ENCODE measurements at places on chromosomes 7 and 10.

DNA sequence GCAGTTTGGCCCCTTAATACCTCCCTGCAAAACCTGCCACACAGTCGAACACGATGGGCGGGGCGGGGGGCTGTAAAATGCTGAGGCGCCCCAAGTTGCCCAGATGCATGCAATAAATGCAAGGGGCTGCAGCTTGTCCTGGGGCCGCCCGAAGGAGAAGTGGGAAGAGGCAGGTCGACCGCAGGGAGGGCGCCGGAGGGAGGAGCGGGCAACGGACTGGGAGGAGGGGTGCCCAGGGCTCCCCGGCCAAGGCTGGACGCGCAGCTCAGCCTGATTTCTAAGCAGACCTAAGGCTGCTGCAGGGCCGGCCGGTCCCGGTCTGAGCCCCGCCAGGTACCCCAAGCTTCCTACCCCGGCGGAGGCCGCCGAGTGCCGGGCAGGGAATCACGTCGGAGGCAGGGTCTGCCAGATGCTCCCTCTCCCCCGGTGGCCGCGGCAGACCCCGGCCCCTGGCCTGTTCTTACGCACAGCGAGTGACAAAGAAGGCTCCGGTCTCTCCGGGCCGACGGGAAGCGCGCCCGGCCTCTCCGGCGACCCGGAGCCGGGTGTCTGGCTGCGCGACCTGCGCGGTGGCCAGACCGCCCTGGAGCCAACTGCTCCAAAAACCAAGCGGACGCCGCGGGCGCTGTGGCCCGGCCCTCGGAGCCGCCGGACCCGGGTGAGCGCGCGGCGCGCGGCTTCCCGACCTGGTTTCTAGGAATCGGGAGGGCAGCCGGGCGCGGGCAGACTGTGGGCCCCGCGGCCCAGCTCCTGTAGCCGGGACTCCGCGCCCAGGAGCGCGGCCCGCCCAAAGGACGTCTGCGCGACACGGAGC is 744 bp upstream of the EBF3 start:
- no peak for DNase-seq

GRCh38 chr10:1545524-1545923 is 191.8 kb downstream of the ADARB2 start:
- no peak for DNase-seq

GRCh38 chr7:19754521-19755116 is 18.8 kb downstream of the TMEM196 start:
- peak; percentile 9 for DNase-seq

GRCh38 chr10:125392609-125393008 is 232.2 kb upstream of the CTBP2 start:
- DNase-seq, result no peak

- no peak for DNase-seq
Measured at GRCh38 chr10:127887541-127888415, 5.0 kb downstream of the CLRN3 start.

DNA sequence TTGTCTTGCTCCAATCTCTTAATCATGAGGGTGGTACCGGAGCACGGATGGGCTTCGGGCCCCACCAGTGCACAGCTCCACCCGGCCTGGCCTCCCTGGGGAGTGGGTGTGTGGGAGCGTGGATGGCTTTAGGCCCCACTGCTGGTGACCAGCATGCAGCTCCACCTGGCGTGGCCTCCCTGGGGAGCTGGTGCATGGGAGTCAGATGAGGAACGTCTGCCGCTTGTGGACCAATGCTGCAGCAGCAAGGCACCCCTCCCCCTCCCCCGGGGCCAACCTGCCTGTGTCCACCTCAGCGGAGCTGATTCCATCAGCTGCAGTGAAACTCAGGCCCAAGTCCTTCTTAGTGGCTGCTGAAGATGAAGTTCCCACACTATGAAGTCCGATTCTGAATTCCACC is 511.4 kb downstream of the PTPRN2 start:
- DNase-seq, result no peak

GRCh38 chr7:112103246-112103645 is 103.0 kb downstream of the DOCK4 start:
- DNase-seq, result no peak

GRCh38 chr10:77836299-77836820 is 90.2 kb downstream of the DLG5 start:
- peak; percentile 71 for DNase-seq

DNA sequence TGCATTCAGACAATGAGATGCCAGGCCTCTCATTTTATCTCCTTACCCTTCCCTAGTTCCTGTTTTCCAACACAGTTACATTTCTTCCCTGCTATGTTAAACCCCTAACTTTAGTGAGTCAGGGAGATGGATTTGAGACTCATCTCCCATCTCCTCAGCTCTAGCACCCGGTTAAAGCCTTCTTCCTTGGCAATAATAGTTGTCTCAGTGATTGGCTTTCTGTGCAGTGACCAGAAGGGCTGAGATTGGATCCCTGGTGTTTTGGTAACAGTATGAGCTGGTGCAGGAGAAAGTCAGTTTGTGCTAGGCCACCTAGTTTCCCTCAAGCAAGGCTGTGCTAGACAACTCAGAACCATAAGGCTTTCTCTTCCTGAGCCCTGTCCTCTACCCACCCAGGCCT is 212.5 kb downstream of the SORCS1 start:
- DNase-seq, result no peak

GRCh38 chr7:127862525-127862924 is 168.7 kb downstream of the LRRC4 start:
- DNase-seq, result no peak

GRCh38 chr10:14008740-14009080 is 322.0 kb downstream of the FRMD4A start:
- peak; percentile 23 for DNase-seq

DNA sequence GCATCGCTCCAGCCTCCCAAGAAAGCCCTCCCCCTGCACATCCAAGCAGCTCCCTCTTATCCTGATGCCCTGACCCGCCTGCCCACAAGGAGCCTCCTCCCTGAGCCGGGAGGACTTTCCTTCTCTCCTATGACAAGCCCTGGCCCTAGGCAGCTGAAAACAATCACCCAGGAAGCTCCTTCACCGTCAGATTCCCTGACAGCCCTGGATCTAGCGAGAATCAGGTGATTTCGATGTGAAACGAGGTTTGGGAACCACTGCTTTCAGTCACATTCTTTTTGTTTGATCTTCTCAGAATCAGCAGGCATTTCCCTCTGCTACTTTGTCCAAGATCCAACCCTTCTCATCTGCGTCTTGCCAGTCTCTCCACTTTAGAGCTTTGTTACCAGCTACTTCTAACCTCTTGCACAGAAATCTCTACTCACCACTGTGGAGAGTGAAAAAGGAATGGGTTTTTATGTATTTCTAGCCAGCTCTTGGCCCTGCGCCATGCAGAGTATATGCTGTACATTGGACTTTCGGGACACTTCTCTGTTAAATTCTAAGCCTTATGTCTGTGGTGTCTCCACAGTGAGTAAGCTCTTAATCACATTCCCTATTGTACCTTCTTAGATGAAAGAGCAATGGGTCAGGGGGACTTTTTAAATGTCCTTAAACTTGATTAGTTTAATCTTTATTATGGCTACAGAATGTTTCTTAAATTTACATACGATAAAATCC is 253.2 kb upstream of the C7orf33 start:
- no peak for DNase-seq

- no peak for DNase-seq
Measured at GRCh38 chr7:9981742-9982349, 991.8 kb upstream of the PHF14 start.

- no peak for DNase-seq
Measured at GRCh38 chr7:121793716-121794115, 79.2 kb upstream of the PTPRZ1 start.

GRCh38 chr10:20814116-20814515 is 83.0 kb downstream of the NEBL start:
- DNase-seq, result no peak

- no peak for DNase-seq
Measured at GRCh38 chr10:60669501-60669900, 108.8 kb upstream of the CDK1 start.

- DNase-seq, result no peak
Measured at GRCh38 chr7:38781991-38782390, 127.0 kb downstream of the VPS41 start.

DNA sequence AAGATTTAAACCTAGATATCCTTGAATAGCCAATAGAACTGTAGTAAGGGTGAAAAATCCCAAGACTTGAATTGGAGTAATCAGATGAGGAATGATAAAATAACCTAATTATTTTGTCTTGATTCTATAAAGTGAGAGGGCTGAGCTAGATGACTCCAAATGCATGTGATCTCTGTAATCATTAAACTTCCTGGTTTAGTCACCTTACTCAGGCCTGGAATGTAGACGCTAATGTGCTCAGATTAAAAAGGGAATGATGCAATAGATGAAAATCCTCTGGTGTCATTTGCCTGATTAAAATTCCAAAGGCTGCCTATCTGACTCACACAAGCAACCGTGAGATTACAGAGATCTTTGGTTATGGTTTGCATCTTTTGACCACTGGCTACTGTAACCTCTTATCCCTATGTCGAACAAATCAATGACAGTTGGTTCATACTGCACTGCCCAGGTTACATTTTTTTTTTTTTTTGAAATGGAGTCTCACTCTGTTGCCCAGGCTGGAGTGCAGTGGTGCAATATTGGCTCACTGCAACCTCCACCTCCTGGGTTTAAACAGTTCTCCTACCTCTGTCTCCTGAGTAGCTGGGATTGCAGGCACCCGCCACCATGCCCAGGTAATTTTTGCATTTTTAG is 2.9 kb upstream of the HKDC1 start:
- no peak for DNase-seq

DNA sequence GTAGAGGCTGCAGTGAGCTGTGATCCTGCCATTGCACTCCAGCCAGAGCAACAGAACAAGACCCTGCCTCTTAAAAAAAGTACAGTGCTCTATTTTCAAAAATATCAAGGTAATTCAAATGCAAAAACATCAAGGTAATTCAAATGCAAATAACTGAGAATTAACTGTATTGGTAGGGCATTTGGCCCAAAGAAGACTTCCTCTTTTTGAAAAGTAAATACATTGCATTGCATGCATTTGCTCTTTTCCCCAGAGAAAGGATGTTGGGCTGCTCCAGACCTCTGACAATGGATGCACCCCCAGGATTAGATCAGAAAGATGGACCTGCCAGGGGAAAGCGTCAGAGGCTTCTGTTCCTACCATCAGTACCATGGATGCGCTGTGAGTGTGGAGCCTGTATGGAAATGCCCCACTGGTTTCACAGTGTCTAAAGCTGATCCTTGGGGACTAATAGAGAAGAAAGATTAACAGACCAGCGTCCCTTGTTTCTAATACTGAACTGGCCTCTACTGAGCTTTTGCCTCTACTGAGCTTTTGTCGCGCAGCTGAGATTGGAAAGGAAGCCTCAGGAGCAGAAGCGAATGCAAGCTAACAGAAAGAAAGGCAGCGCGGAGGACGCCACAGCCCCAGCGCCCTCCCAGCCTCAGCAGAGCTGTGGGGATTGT is 93.5 kb upstream of the LYZL2 start:
- DNase-seq, result no peak

- no peak for DNase-seq
Measured at GRCh38 chr7:90053094-90053493, 101.2 kb upstream of the STEAP1 start.

DNA sequence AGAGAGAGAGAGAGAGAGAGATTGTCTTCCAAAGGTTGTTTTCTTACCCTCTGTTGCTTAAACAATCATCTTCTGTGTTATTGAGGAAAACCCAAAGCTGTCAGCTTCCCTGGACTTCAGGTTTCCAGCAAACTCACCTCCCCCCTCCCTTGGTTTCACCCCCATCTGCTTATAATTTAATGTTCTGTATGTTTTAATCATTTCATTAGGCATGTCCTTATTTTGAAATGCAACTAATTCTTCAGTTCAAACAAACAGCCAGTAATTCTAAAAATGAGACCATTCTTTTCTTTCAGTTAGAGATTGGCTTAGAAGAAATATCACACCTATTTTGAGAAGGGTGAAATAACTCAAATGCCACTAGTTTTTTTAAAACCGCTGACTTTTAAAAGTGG is 102.9 kb downstream of the FAM204A start:
- no peak for DNase-seq

GRCh38 chr7:102473271-102473991 is 5.3 kb downstream of the POLR2J start:
- no peak for DNase-seq

DNA sequence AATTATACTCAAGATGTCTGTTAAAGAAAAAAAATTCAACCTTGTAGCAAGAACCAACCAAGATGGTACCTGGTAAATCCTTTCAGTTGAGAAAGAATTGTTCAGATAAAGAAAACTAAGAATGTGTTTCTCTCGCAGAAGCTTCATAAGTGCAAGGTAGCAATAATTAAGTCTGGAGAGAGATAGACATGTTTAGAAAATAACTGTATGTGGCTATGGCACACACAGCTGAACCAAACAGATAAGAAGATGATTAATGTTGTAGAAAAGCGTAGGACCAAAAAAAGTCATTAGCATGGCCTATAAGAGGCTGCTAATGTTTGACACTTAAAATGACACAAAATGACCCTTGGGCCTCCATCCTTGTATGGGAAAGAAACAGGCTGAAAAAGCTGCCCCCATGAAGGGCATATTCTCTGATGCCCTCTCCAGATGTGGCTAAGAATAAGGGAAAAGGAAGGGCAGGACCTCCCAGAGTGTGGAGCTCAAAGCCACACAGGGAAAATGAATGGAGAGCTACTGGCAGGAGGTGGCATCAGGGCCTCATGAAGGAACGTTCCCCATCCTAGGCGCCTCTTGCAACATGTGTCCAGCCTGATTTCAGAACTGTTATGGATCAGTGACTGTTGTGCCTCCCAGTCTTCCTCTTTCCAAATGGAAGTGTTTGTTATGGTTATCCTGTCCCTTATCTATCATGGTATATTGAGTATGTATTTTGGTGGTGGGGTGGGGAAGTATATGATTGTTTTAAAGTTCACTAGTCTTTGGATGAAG is 30.7 kb downstream of the TLL2 start:
- no peak for DNase-seq

GRCh38 chr7:17654940-17655339 is 285.4 kb downstream of the SNX13 start:
- no peak for DNase-seq

- no peak for DNase-seq
Measured at GRCh38 chr10:31618541-31619291, 299.7 kb downstream of the ZEB1 start.

DNA sequence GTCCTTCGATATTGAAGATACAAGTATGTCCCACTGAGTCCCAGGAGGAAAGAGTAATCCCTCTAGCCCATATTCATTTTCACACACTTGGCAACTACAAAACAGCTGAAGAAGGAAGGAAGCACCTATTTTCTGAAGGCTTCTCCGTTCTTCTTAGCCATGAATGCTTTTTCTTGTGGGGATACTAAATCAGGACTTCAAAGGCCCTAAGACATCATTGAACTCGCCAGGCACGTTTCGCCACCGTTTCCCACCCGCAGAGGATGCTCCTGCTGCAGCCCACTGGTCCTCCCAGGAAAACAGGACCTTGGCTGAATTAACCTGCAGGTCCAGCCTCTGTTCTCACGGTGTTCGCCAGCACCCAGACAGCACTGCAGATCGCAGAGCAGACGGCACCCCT is 561.5 kb downstream of the DNAJB6 start:
- no peak for DNase-seq

DNA sequence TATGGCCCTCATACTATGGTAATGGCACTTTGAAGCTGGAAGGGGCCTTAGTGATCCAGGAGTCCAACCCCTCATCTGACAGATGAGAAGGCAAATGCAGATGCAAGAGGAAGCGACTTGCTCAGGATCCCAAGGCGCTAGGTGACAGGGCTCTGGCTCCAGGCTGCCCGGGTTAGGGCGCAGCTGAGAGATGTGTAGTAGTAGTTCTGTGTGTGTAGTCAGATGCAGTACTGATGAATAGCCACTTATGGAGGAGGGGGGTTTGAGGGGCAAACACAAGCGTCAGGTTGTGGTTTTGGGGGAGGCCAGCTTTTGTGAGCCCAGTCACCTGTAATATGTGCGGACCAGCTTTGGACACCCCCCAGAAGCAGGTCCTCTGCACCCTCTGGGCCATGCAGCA is 4.8 kb downstream of the ADRA2A start:
- no peak for DNase-seq
